SHP77 treated with DMSO at 0.1 percent for 48 hours (cell line): ENCODE measurements at places on chromosomes 7 and 10.

DNA sequence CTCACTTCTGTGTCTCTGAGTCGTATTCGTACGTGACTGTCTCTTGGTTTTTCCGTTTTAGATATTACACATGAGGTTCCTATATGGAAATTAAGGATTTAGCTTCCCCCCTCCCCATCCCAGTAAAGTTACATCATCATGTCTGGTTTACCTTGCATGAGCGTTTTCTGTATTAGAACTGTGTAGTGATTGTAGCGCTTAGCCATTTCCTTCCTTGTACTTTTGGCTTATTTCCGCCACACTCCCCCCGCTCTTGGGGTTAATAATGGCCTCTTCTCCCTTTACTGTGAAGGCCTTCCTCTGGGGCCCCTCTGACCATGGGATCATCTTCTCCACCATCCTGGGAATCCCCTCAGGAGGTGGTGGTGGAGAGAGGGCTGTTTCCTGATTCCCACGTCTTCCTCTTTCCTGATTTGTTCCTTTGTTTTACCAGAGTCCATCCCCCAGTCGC, 27.2 kb upstream of the AP5Z1 start:
- DNase-seq = no peak

DNA sequence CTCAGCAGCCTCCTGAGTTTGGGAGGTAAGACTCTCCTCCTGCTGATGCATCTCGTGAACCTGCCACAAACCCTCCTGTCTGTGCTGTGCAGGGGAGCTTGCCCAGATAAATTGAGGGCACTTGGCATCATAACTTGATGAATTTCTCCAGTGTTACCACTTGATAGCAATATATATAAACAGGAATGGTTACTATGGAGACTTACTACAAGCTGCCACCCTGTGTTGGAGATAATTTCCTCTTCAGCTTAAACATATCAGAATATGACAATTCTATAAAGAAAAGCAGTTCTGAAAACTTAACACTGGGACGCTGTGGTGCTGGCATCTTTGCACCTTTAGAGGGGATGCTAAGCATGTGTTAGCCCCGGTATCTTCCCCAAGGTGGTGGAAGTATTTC, 14.9 kb downstream of the PFKFB3 start:
- no peak for DNase-seq

- DNase-seq = no peak
Measured at GRCh38 chr7:32163141-32163806, 93.1 kb upstream of the PDE1C start.

DNA sequence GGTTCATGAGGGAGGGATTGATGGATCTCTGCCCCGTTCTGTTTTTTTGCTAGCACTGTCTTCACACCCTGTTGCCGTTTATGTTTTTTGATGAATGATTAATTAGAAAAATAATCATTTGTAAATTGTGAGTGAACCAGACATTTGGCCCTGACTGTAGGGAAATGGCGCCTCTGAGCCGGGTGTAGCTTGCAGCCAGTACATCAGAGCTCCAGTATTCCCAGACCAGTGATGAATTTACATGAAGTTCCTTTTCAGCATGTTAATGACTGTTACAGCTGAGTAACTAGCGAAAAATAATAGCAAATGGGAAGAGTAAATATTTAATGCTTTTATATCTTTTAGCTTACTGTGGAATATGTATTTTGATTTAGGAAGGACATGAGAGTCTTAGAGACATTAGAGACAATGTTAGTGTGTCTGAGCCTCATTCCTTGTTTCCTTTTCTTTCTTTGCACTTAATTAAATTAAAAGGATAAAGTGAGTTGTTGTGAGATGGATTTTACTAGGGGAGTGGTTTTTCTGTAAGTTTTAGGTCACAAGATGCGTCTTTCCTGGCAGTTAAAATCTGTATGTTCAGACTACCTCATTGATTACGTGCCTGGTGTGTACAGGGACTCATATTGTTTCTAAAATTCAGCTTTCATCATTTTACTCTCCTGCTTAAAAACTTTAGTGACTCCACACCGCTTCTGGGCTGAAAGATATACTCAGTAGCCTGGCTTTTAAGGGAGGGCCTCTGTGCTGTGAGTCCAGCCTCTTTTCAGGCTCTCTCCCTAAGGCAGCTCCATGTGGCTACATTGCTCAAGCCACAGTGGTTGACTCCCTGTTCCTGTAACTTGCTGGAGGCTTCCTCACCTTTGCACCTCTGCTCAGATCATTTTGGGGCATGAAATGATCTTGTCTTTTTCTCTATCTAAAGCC, 86.4 kb downstream of the AUTS2 start:
- no peak for DNase-seq

GRCh38 chr7:130332259-130333053, 12.2 kb upstream of the CPA5 start:
- DNase-seq = no peak

- DNase-seq = no peak
Measured at GRCh38 chr7:149615690-149616270, 118.2 kb upstream of the ZNF746 start.
